ENCODE measurements at places on chromosomes 7 and 10.

DNA sequence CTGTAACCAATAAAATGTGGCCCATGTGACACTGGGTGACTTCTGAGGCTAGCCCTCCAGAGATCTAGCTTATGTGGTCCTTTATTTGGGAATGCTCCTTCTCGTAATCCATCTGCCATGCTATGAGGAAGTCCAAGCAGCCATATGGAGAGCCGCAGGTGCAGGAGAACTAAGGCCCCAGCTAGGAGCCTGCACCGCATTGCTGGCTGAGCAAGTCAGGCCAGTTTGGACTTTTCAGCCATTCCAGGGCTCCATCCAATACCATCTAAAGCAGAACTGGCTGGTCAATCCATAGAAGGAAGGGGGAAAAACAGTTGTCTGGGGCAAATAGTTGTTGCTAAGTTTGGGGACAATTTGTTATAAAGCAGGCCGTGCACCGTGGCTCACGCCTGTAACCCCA, 32.6 kb downstream of the KLRG2 start:
- no peak for DNase-seq

DNA sequence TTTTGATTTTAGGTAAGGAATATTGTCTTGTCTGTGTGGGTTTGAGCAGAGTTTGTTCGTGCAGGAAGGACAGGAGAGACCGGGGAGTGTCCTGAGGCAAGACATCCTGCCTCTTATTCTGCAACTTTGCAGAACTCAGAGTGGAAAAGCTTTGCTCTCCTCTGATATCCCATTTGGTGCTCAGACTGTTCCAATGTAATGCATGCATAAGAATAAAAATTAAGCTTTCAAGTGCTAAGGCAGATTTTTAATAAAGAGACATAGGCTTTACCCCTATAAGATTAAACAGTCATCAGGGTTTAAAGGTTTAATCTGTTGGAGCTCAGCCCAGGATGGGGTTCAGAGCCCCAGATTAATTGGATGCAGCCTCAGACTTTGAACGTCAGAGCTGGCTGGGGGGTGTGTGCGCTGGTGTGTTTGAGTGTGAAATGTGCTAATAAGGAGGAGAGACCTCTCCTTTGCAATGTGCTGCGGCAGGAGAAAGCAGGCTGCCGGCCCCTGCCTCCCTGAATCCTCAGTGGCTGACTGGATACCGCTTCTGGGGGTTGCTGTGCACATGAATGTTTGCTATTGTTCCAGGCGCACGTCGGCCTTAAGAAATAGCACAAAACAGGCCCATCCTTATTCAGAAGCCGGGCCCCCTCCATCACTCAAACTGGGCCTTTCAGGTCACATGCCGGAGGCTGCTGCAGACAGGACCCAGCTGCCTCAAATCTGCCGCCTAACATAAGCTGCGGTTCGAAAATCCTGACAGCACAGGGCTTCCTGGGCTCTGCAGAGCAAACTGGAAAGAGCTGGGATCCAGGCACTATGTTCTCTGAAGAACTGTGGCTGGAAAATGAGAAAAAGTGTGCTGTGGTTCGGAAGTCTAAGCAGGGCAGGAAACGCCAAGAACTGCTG, 84.1 kb upstream of the PRR15 start:
- DNase-seq, result peak; percentile 43

- DNase-seq, result no peak
Observed at GRCh38 chr7:154984601-154985188, 18.2 kb downstream of the PAXIP1 start.

- DNase-seq, result no peak
Observed at GRCh38 chr7:83593921-83594475, 54.9 kb downstream of the SEMA3E start.

- DNase-seq, result peak; percentile 70
Observed at GRCh38 chr10:117216611-117217195, 19.4 kb downstream of the KCNK18 start.

DNA sequence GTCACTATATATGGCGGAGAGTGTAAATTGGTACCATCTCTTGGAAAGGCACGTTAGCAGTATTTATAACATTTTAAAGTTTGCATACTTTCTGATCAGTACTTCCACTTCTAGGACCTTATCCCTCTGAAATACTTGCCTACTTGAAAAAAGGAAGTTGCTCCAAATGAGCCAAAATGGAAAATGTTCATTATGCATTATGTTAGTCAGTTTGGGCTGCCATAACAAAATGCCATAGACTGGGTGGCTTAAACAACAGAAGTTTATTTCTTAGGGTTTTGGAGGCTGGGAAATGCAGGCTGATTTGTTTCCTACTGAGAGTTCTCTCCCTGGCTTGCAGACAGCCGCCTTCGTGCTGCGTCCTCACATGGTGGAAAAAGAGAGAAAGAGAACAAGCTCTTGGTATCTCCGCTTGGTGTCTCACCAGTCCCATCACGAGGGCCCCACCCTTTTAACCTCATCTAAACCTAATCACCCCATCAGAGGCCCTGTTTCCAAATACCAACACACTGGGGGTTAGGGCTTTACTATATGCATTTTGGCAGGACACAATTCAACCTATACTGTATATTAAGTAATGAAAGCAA, 6.9 kb downstream of the SNX10 start:
- DNase-seq, result no peak

DNA sequence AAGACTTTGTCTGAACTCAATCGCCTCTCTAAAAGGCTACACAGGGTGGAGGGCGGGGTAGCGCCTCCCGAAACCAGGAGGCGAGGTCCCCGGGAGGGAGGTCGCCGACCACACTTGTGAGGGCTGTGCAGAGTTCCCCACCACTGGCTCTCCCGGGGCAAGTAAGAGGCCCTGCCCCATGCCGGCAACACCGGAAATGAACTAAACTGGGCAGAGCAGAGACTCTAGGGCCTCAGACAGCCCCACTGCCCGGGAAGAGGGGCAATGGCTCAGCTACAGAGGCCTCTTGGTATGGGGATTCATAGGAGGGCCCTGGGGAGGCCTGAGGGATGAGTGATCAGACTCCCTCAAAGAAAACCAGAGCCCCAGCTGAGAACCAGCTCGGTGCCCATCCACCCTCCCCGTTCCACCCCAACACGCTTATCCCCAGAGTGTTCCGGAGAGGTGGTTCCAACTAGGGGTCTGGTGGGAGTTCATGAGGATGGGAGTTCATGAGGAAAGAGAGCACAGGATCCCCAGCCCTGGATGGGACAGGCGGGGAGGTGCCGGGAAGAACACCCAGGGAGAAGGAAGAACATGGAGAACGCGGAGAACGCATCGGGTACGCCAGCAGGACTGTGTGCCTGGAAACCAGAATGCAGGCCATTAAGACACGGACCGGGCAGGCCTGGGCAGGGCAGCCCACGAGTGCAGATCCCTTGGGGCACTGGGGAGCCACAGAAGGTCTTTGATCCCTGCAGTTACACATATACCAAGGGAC, 89.4 kb upstream of the MYL10 start:
- no peak for DNase-seq

DNA sequence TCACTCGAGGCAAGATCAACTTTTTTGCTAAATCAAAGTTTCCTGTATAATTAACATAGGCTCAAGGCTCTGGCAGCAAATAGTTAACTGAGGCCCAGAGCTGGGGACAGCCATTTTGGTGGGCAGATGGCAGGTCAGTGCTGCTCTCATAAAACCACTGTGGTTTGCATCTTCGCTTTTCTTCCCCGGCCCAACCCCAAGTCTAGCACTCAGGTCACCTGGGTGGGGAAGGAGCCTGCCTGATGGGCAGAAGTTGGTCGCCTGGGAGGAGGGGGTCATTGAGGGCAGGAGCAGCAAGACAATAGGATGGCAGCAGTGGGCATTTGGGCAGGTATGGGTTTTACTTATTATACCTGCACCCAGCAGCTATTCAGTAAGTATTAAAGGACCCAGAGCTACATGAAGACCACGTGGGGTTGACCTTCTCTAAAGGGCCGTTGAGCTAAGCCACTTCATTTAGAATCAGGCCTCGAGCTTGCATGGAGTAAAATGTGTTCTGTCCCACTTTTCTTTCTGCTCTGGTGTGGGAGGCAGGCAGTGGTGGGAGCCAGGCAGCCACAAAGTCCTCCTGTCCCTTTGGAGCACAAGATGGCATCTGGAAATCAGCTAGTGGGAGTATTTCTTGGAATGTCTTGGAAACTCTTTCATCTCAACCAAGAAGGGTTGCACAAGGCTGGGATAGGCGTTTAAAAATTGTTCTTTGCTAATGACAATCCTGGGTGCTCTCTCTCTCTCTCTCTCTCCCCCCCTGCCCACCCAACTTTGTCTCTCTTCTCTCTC, 133.4 kb downstream of the SPAG6 start:
- DNase-seq, result no peak

DNA sequence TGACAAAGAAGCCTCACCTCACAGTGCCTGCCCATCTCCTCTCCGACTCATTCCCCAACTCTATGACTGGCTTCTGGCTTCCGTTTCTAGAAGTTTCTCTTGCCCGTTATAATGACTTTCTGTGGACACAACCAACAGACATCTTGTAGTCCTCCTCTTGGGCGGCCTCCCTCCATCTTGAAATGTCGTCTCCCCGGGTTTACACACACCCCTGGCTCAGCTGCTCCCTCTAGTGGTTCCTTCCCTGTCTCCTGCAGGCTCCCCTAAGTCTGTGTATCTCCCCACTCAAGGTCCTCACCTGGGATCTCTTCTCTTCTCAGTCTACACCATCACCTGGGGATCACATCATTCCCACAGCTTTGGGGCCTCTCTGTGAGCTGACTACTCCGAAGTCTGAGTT, 123.4 kb upstream of the NEBL start:
- DNase-seq, result no peak

- DNase-seq, result no peak
Observed at GRCh38 chr7:157584420-157584819, 247.6 kb downstream of the DNAJB6 start.

DNA sequence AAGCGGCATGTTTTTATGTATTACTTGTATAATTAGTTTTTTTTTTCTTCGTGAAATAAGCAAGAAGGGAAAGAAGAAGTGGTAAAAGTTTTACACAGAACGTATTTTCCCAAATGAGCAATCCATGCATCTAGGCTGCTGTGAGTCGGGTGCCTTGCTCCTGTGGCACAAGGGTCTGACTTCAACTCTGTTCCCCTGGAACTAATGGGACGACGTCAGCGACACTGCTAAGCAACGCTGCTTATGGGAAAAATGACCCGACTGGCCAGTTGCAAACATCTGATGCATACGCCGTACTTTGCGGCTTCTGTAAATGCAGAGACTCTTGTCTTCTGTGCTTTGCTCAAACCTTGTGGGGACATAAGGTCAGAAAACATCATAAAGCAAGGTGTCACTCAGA, 66.3 kb downstream of the MPP7 start:
- no peak for DNase-seq

- DNase-seq, result no peak
Observed at GRCh38 chr7:42805601-42806000, 106.3 kb downstream of the C7orf25 start.

DNA sequence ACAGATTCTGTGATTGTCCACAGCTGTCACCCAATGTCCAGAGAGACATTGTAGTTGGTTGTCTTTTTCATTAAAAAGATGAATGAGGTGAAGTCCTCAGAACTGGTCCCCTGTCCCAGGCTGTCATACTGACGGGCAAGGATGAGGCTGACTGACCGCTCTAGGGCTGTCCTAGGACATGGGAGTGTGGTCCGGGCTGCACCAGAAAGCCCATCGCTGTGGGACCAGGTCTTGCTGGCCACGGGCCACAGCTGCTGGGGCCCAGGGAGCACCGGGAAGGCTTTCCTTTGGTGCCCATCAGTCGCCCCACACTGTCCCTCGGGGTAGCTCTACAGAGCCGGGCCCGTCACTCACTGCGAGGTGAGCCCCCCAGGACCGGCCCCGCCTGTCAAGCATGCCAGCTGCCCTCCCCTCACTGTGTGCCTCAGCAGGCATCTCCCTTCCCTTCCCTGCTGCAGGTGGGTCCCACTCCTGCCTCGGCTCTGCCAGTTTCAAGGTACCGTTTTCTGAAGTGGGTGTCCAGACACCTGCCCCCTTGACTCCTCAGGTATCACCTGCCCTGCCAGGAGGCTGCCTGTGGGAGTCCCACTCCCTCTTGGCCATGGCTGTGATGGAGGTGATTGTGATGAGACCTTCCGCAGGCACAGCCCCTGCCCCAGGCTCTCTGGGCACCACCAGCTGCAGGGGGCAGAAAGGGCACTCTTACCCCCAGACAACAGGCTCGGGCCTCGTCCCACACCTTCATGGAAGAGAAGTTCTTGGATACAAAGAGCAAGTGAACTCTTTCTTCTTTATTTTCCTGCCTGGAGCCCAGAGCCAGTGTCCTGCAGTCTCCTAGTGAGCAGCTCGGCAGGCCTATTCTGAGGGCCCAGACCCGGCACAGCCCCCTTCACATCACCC, 21.7 kb downstream of the LRRC27 start:
- DNase-seq, result no peak

GRCh38 chr10:98364432-98365102, 50.4 kb downstream of the PYROXD2 start:
- no peak for DNase-seq

DNA sequence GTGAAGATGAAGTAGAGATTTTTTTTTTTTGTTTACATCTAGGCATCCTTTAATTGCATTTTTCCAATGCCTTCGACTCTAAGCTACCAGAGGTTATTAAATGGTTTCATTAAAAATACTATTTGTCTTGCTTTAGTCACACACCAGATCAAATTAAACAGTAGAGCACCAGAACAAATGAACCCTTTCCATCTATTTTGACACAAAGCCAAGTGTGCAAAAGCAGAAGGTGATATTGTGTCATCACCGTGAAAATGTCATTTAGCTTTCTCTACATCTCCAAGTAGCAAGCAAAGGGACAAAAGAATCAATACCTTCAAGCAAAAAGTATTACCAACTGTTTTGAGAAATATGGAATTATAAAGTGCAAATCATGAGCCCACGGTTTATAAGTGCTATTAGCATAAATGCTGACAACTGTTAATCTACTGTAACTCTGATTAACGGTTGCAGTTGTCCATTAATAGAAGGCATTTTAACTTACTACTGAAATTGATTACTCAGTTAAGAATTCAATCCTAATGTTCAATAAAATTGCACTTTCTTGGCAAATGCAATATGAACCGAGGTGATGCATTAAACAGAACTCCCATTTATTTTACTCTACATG, 49.1 kb downstream of the CTBP2 start:
- no peak for DNase-seq

DNA sequence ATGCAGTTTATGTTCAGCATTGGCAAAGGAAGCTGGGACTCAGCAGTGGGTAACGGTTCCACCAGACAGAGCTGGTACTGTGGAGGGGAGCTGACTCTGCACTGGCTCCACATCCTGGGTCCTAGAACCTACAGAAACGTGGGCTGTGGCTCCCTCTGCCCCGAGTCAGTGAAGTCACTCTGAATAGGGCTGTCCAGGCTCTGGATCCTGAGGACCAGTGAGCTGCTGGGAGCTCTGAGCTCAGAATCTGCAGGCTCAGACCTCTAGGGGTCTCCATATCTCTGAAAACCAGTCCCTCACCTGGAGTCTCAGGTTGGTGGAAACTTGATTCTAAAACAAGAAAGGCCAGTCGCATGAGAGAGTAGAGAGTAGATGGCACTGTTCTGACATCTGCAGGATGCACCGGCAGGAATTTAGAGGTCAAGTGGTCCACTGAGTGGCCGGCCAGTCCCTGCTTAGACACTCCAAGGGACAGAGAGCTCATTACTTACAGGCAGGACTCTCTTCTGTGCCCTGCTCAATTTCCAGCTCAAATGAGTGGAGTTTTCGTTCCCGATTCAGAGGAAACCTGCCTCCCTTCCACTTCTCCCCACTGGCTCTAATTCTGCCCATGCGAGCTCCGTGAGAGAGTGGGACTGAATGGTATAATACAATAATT, 18.6 kb downstream of the NPFFR1 start:
- DNase-seq, result no peak

- no peak for DNase-seq
Observed at GRCh38 chr7:125154930-125155329, 225.3 kb upstream of the POT1 start.

- no peak for DNase-seq
Observed at GRCh38 chr7:8516976-8517375, 83.6 kb downstream of the NXPH1 start.

- DNase-seq, result no peak
Observed at GRCh38 chr7:157978766-157979165, 608.9 kb downstream of the PTPRN2 start.

Measured in fibroblast of pulmonary artery (primary cell).